ENCODE measurements at places on chromosomes 4 and X.

DNA sequence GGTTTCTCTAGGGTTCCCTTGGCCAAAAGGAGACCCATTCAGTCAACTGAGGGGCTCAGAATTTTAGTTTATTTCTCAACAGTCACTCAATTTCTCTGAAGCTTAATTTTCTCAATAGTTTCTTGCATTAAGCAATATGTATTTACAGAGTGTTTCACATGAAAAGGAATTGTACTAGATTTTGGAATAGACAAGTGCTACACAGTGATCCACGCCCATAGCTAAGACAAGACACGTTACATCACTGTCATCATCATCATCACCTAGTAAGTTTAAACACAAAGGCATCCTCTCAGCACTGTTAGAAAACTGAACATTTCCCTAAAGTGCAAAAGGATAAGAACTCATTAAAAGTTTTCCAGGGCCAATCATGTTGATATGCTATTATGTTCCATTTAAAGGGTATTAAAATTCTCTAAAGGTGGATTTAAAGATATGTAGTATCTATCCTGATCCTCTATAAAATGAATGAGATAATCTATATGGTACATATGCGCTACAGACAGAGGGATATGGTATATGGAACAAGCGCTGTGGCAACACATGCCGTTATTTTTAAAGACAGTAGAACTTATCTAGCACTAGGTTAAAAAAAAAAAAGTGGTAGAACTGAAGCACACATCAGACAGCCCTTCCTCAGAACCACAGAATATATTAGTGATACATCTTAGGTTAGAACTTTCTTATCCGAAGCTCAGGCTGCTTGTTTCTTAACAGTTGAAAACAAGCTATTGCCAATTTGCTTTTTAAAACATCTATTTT is 12.1 kb downstream of the PPA2 start:
- no peak for DNase-seq

DNA sequence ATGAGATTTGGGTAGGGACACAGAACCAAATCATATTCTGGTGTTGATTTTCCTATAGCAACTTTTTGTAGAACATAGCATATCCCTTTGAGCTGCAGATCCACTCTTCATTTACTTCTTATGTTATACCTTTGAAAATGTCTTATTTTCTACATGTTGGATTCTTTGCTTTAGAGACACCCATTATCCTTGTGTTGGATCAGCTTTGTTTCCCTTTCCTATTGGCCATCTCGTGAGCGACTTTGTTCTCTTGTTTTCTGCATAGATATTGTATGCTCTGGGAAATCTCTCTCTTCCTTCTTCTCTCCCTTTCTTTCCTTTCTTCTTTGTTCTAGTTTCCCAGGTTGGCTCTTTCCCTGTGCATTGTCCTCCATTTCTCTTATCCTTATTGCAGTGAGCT is 59.6 kb downstream of the DRD5 start:
- no peak for DNase-seq

DNA sequence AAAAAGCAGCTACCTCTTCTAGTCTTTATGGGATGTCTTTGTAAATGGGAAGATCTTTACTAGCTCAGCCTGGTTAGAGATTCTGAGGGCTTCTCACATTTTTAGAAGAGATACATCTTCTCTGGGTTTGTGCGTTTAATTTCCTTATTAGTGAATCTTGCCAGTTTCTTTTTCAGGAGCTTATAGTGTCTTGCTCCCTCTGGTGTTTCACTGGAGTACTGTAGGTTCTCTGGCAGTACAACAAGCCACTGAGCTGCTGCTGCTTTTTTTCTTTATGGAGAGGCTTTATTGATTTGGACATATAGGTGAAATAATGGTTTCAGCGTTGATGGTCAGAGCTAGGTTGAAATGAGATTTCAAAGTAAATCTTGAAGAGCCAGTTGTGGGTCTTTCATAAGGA is 82.9 kb downstream of the LAS1L start:
- no peak for DNase-seq

DNA sequence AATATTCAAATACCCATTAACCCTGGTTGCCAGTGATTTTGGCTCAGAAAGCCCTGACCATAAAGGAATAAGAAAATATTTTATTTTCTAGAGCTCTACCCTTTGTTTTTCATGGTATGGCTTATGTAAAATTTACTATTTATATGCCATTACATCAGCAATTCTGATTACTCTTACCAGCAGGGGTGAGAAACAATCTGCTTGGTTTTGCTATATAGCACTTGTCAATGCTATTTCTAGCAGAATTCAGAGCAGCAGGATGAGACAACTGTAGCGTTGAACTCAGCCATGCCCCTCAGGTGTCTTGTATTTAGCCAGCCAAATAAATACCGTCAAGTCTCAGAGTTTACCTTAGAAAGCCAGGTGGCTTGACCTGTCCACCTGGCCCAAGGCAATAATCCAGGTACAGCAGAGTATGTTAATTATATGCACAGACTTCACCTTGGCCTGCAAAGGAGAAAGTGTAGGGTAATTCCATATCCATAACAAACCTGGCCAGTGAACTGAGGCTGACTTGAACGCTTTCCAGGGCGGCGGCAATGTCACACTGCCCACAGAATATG is 1303.5 kb downstream of the RAPGEF2 start:
- no peak for DNase-seq

DNA sequence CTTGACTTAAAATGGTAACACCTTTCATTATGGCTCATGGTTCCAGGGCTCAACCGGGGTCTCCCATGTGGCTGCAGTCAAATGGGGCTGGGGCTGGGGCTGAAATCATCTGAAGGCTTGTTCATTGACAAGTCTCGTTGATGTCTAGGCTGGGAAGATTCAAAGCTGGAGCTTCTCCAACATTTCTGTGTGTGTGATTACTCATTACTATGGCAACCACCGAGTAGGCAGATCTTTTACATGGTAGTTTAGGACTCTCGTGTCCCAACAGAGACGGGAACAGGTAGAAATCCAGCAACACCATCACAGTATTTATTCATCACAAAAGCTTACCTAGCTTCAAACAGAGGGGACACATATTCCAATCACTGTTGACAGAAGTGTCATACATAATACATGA is 7.8 kb downstream of the YTHDC1 start:
- no peak for DNase-seq

GRCh38 chr4:77800483-77801259 is 18.5 kb downstream of the CNOT6L start:
- no peak for DNase-seq

GRCh38 chr4:108255203-108255747 is 86.5 kb upstream of the LEF1 start:
- no peak for DNase-seq

GRCh38 chr4:152972821-152973628 is 36.9 kb downstream of the FHDC1 start:
- no peak for DNase-seq

DNA sequence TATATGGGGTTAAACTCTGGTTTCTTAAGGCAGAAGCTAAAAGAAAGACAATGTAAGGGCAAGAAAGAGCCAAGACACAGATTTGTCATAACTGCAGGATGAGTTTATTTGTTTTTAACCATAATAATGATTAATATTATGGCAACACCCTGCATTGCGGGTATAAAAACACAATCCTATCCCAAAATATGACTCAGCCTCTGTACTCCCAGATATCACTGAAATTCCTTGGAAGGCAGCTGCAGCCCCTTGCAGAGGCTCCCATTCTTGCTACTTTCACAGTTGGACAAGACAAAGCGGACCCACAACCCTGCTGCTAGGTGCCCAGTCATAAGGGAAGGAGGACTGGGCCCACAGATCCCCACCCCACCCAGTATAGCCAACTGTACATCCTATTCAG is 20.4 kb upstream of the FGF16 start:
- DNase-seq = no peak

- DNase-seq = no peak
Observed at GRCh38 chrX:12471061-12471460, 320.2 kb upstream of the PRPS2 start.

- DNase-seq = no peak
Observed at GRCh38 chr4:109462802-109463201, 29.2 kb downstream of the SEC24B start.

DNA sequence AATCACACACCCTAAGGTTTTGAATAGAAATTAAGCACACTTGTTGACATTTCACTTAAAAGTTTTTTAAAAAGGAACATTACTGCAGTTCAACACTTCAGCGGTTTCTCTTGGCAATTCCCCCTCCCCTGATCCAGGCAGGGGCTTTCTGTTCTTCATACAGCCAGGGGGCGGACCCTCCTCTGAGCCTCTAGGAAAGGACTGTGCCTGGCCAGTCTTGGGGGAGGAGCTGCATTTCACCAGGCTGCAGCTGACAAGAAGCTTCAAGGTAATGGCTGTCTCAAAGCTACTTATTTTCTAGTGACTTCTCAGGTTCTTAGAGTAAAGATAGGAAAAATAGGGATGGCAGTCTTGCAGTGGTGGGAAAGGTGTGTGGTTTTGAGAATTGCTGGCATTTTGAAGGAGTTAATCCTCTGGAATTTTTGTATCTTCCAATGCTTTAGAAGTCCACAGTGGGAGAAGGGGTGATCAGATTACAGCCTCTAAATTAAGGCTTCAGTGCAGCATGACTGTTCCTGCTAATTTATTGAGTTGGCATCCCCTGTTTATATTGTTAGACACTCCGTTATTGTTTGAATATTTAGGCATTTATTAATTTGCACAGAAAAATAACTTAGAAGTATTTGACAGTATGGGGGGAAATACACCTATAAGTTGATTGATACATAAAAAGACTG is 33.5 kb downstream of the PWWP3B start:
- DNase-seq = no peak

DNA sequence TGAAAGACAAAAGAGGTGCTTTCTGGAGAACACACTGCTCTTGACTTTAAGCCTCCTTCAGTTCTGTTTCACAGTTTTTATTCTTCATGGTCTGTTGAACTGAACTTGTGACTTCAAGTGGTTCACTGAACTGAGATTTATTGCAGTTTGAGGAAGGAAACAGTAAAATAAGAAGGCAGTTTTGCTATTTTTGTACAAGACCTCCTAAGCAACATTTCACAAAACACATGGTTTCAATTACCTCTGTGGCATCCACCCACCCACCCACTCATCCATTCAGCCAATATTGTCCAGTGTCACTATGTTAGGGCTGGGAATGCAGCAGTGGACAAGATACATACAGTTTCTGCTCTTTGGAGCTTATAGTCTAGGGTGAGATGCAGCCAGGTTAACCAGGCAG is 131.3 kb downstream of the IL1RAPL2 start:
- DNase-seq = no peak

DNA sequence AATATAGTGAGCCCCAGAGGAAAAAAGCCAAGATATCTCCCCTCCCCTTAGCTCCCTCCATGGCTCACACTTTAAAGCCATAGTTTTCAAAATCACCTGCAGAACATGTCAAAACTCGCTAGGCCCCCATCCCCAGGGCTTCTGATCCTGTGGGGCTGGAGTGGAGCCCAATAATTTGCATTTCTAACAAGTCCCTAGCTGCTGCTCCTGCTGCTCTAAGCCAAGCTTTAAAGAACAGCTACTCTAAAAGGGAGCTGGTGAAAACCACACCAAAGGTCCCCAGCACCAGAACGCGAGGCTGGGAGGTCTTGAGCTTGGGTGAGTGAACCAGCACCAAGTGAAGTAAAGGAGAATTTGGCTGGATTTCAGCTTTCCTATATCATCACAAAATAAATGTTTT is 237.1 kb downstream of the ZNF674 start:
- no peak for DNase-seq

GRCh38 chr4:113881256-113881655 is 98.2 kb downstream of the ARSJ start:
- no peak for DNase-seq

DNA sequence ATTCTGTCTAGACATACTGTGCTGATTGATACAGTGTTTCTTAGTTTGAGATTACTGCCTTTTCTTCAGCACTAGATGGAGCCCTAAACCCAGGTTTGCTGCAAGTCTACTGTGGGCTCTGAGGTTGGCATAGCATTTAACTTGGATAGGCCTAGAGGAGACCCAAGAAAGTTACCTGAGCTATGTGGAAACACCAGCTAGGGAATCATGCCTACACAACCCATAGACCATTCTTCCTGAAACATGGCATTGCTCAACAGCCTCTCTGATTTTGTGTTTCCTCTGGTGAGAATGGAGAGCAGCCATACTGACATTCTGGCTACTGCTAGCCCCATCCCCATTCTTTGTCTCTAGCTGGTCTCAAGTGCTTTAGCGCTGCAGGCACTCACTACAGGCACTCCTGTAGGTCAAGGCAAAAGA is 287.7 kb upstream of the PCDH18 start:
- no peak for DNase-seq

DNA sequence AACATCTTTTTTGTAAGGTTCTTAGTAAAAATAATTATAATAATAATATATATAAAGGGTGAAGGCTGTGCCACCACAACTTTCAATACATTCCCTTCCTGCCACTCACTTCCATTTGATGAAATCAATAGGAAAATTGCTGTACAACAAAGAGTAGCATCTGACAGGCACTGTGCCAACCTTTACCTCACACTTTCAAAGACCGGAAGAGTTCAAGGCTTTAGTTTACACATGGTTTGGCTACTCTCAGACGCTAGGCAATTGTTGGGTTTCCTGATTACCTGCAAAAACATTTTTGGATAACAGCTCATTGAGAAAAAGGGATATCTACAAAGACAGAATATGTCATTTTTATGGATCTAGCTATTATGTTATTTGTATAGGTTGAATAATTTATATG is 5.5 kb upstream of the ING2 start:
- no peak for DNase-seq

- no peak for DNase-seq
Observed at GRCh38 chrX:97790850-97791249, 907.1 kb downstream of the RPA4 start.

GRCh38 chr4:181007751-181008150 is 1235.5 kb upstream of the TENM3 start:
- no peak for DNase-seq

- no peak for DNase-seq
Observed at GRCh38 chr4:4302001-4302400, 11.9 kb downstream of the ZBTB49 start.

DNA sequence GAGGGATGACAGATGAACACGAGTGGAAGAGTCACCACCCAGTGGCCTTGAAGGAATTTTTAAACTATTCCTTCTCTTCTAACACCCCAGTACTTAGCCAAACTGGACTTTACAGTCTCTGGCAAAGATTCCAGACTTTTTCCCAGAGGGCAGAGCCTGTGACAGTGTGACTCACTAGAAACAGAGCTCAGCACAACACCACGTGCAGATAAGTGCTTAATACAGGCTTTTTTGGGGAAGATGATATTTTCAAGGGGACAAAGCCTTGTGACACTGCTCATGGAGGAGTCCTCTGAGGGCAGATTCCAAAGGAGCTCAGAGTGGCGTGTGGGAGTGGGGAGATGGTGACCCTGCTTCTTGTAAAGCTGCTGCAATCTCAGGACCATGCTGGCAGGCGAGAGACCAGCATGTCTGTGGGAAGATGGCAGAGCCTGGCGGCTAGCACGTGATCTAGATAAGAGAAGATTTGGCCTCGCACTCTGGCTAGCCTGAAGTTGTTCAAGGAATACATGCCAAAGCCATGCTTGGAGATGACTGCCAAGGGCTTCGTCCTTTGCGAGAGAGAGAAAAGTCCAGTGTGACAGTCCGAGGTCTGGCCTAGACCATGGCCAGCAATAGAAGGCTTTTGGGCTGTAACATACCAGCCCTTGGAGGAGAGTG is 2.4 kb downstream of the RAB33A start:
- no peak for DNase-seq
